ENCODE measurements at places on chromosomes 4 and X. TPM values are rescaled to one million over a fixed set of nuclear protein-coding genes. Genes with fewer than 3 reads are reported as not detected.

The RPL10 gene
- total RNA-seq: 1,850 TPM

DNA sequence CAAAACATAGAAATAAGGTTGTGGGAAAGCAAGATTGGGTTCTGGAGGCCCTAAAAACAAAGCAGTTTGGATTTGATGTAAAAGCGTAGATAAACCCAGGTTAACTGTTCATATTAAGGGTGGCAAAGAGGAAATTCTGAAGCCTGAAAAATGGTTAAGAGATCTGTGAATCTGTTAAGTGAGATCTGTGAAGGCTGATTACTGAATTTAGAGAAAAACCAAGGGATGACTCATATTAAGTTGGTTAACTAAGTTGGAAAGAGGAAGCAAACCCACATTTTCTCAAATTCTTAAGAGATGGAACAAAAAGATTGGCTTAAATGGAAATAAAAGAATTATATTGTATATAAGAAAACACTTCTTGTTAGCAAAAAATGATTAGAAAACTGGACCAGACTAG is 22.8 kb downstream of the GPAT3 start:
- no peaks in the 10 kb centered on the region for H3K36me3 ChIP-seq
- H3K27me3 ChIP-seq: no peaks in the 10 kb centered on the region
- DNase-seq: no peak
- H3K4me3 ChIP-seq: no peak overlapping the region

DNA sequence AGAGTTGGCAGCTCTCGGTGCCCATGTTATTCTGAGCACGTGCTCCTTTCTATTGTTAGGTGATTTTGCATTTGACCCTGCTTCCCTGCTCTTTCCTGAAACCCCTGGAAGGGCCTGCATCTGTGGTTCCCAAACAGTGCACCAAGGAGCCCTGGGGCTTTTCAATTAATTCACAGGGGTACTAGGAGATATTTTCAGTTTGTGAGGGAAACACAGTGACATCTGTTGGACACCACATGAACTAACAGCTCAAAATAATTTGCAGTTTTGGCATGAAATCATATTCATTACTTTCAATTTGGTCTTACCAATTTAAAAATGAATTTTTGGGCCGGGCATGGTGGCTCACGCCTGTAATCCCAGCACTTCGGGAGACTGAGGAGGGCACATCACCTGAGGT is 156.6 kb downstream of the GATB start:
- H3K4me3 ChIP-seq: no peak overlapping the region
- H3K27ac ChIP-seq: no peak overlapping the region
- H3K27me3 ChIP-seq: no peaks in the 10 kb centered on the region
- no peaks in the 10 kb centered on the region for H3K36me3 ChIP-seq

DNA sequence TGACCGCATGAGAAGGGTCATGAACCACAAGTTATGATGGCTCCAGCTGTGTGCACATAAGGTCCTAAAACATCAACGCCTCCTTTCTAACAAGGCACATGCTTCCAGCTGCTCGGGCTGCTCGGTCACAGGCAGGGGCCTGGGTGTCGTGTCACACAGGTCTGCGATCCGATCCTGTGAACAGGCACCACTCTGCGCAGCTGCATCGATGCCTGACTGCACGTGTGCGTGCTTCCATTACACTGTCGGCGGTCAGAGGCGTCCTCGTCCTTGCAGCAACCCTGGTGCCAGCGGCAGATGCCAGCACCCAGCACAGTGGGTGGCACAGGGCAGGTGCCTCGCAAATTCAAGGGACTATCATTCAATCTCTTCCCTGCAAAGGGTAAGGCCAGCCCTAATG is 23.9 kb downstream of the ZFYVE28 start:
- H3K27ac ChIP-seq: no peak overlapping the region
- peaks cover 15% of the 10 kb centered on the region for H3K4me1 ChIP-seq
- H3K36me3 ChIP-seq: no peaks in the 10 kb centered on the region
- H3K4me3 ChIP-seq: no peak overlapping the region
- H3K27me3 ChIP-seq: no peaks in the 10 kb centered on the region
- DNase-seq: no peak

DNA sequence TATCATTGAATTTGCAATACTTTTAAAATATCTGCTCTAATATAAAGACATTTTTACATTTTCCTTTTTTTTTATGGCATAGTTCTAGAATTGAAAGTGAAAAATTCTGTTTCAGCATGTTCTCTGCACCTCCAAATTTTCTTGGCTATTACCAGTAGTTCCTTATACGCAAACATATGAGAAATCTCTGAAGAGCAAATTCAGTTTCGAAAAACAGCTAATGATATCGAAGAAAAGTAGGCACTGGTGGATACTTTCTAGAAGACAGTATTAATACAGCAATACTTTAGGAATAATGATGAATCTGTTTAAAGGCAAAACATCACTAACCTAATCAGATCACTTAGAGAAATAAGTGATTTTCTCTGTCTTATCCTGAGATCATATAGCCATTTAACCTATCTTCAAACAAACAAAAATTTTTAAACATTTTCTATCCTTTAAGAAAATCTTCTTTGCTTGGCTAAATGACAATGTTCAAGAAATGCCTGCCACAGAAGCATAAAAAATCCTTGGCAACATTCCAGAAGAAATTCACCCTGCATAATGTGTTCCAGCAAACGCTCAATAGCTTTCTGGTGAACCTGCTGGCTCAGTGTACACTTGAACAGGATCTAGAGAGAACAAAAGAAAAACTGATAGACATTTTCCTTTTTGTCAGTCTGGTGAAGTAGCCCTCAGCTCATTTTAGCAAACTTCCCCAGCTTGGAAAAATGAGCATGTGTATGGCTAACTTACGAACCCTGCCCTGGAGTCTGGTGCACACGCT is 51.2 kb upstream of the KLF3 start:
- H3K27ac ChIP-seq: no peak overlapping the region
- peaks cover 8% of the 10 kb centered on the region for H3K4me1 ChIP-seq
- no peak overlapping the region for H3K4me3 ChIP-seq
- no peak for DNase-seq
- H3K27me3 ChIP-seq: no peaks in the 10 kb centered on the region

GRCh38 chr4:10671366-10671765 is 13.2 kb downstream of the CLNK start:
- H3K36me3 ChIP-seq: no peaks in the 10 kb centered on the region
- no peak overlapping the region for H3K4me3 ChIP-seq
- H3K27ac ChIP-seq: no peak overlapping the region
- peaks cover 26% of the 10 kb centered on the region for H3K27me3 ChIP-seq
- no peak for DNase-seq

The PTPN13 gene
- total RNA-seq: 3.8 TPM

DNA sequence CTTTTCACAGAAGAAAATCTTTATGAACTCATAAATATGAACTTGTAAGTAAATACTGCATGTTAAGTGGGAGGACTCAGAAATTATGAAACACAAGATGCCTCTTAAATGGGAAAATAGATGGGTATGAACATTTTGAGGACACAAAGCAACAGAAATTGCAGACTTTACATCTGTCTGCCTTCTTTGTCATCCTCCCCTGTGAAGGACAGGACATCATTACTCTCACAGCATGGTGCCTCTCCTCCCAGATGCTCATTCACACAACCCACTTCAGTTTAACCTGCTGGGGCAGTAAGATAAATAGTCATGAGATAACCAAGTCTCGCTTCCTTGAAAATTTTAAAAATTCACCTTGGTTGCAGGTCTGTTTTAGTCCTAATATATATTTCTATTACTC is 144.5 kb downstream of the APBB2 start:
- H3K27ac ChIP-seq: no peak overlapping the region
- H3K4me3 ChIP-seq: no peak overlapping the region
- H3K27me3 ChIP-seq: no peaks in the 10 kb centered on the region
- no peak for DNase-seq

GRCh38 chr4:38157592-38157991 is 197.4 kb downstream of the PTTG2 start:
- H3K27ac ChIP-seq: peak overlapping the region; percentile 58
- H3K4me3 ChIP-seq: no peak overlapping the region
- H3K27me3 ChIP-seq: no peaks in the 10 kb centered on the region
- no peaks in the 10 kb centered on the region for H3K36me3 ChIP-seq
- H3K4me1 ChIP-seq: peaks cover 60% of the 10 kb centered on the region

DNA sequence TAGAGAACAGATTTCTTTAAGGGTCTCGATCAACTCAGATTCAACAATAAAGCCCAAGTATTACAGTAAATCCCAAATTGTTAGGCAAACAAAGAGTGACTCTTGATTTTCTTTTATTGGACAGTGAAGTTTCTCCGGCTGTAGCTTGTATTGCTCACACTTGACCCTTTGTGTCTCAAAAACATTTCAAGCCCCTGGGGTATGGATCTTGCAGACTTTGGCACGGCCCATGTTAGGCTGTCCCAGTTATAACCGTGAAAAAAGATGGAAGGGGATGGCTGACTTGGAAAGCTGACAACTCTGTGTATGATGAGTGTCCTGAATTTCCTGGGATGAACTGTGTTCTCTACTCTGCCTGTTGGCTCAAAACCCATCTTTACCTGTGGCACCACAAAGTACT is 356.1 kb downstream of the SLITRK2 start:
- no peak for DNase-seq
- H3K4me3 ChIP-seq: no peak overlapping the region
- no peaks in the 10 kb centered on the region for H3K36me3 ChIP-seq
- H3K27ac ChIP-seq: no peak overlapping the region
- no peaks in the 10 kb centered on the region for H3K27me3 ChIP-seq
- no peaks in the 10 kb centered on the region for H3K4me1 ChIP-seq

DNA sequence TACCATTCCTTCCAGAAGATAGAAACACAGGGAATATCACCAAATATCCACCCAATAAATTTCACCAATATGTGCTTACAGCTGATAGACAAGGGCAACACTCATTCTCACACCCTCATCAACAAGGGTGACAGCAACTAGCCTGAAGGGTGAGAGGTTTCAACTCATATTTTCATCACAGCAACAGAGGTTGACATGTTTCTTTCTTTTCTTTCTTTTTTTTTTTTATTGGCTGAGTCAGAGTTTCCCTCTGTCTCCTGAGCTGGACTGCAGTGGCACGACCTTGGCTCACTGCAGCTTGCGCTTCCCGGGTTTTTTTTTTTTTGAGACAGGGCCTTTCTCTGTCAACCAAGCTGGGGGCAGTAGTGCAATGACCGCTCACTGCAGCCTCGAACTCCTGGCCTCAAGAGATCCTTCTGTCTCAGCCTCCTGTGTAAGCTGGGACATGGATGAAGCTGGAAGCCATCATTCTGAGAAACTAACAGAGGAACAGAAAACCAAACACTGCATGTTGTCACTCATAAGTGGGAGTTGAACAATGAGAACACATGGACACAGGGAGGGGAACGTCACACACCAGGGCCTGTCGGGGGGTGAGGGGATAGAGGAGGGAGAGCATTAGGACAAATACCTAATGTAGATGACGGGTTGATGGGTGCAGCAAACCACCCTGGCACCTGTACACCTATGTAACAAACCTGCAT is 27.5 kb upstream of the ASMTL start:
- H3K27ac ChIP-seq: no peak overlapping the region
- DNase-seq: no peak
- no peak overlapping the region for H3K4me3 ChIP-seq
- H3K4me1 ChIP-seq: peaks cover 8% of the 10 kb centered on the region
- H3K36me3 ChIP-seq: no peaks in the 10 kb centered on the region
- H3K27me3 ChIP-seq: peaks cover 12% of the 10 kb centered on the region

- H3K4me1 ChIP-seq: peaks cover 54% of the 10 kb centered on the region
- DNase-seq: no peak
- no peaks in the 10 kb centered on the region for H3K27me3 ChIP-seq
- peak overlapping the region; percentile 80 for H3K27ac ChIP-seq
- H3K4me3 ChIP-seq: no peak overlapping the region
Observed at GRCh38 chr4:48668254-48669017, 111.6 kb downstream of the FRYL start.

The HERC5 gene
- 2.6 TPM for total RNA-seq

DNA sequence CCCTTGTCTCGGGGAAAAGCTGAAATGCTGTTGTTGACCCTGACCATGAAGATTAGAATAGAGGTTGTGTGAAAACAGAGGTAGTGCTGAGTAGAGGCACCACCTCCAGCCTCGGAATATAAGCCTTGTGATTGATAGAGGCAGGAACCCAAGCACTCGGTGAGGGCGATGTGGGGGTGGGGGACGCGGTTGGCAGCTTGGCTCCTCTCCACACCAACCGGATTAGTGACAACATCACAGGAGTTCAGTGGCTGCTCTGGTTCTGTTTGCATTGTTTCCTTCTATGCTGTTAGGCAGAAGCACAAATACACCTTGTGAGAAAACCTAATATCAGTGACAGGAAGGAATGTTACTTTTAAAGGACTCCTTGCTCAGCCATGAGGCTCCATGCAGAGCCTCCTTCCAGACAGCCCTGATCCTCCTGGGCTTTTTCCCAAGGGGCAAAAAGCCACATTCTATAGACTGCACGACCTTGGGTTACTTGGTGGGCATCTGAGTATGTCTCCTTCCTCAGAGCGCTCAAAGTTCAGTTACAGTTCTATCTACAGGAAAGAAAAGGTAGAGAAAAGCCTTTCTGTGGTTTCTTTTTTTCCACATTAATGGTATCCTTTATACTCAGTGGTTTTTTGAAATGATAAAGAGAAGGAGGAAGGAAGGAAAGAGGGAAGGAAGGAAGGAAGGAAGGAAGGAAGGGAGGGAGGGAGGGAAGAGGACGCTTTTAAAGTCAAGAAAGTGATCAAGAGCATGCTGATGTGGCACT is 150.4 kb upstream of the NOCT start:
- H3K4me3 ChIP-seq: no peak overlapping the region
- H3K27ac ChIP-seq: no peak overlapping the region
- H3K36me3 ChIP-seq: no peaks in the 10 kb centered on the region
- peaks cover 8% of the 10 kb centered on the region for H3K4me1 ChIP-seq
- no peak for DNase-seq

GRCh38 chr4:20137176-20137575 is 114.5 kb upstream of the SLIT2 start:
- no peak overlapping the region for H3K4me3 ChIP-seq
- H3K27me3 ChIP-seq: no peaks in the 10 kb centered on the region
- no peak overlapping the region for H3K27ac ChIP-seq
- no peaks in the 10 kb centered on the region for H3K4me1 ChIP-seq
- H3K36me3 ChIP-seq: no peaks in the 10 kb centered on the region
- DNase-seq: no peak

DNA sequence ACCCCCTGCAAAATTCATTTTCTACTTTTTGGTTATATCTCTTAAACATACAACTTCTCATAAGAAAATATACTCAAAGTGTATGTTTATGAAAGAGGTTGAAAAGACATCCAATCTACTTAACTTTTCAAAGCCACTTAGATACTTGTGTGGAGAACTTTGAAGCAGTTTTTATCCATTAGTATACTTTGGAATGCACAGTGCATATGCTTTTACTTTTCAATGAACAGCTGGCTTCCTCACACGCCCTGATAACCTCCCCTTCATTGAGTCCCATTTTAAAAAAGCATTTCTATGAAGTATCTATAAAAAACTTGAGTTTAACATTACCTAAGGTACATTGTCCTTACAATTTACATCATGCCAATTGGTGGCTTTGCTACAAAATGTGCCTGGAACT is 73.8 kb downstream of the VEGFC start:
- H3K36me3 ChIP-seq: no peaks in the 10 kb centered on the region
- H3K27me3 ChIP-seq: no peaks in the 10 kb centered on the region
- H3K27ac ChIP-seq: no peak overlapping the region

The GAB3 gene
- total RNA-seq: 14.8 TPM

- no peak within 1 kb of the TSS for H3K27ac ChIP-seq
- H3K27me3 ChIP-seq: peaks cover 10% of the 10 kb centered on the region
- no peaks in the 10 kb centered on the region for H3K36me3 ChIP-seq
Observed at GRCh38 chrX:132022967-132023895, at the start of gene STK26. TSS of gene STK26 (plus strand) at chrX:132023302. CDS start at chrX:132023618, 316 bp downstream.
